Bronchial epithelial cell (primary cell): ENCODE measurements at places on chromosomes 7 and 10.
A peak's percentile ranks its signal among the peaks of the same experiment; 100 is the strongest.

- DNase-seq = no peak
Observed at GRCh38 chr7:7737674-7738073, 19.3 kb upstream of the RPA3 start.

DNA sequence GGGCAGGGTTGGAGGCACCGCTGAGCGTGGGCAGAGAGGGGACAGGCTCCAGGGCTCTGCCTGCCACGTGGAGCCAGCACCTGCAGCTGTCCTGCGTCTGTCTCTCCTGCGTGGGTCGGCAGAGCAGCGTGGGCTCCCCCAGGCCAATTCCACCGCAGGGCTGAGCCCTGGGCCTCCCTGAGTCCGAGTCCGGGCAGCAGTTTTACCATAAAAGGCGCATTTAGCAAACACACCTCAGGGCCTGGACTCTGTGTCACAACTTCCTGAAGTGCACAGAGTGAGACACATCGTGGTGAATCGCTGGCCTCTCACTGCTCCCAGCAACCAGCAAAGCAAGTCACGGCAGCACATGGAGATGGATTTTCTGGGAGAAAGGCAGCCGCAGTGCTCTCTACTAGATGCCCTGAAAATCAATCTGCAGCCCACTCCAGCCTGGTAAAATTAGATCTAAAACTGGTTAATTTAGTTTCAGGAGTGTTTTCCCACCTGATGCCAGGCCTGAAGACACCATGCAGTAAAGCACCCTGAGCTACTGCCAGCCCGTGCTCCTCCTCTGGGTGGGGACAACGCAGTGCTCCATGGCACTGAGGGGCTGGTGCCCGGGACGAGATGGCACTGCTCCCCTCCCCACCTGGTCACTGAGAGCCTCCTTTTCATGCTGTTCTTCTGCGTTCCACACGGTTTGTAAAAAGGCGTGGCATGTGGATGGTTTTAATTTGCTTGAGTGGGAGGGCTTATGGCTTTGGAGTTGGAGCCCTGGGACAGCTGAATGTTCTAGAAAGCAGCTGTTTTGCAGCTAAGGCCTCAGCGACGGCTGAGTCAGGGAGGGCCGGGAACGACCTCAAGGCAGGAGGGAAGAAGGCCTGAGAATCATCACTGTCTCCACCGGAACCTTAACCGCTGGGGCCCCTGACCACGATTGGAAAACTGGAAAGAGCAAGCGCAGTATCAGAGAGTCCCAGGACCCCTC, 336.9 kb downstream of the ADARB2 start:
- no peak for DNase-seq

GRCh38 chr7:36598054-36598674, 126.1 kb downstream of the AOAH start:
- DNase-seq = no peak

DNA sequence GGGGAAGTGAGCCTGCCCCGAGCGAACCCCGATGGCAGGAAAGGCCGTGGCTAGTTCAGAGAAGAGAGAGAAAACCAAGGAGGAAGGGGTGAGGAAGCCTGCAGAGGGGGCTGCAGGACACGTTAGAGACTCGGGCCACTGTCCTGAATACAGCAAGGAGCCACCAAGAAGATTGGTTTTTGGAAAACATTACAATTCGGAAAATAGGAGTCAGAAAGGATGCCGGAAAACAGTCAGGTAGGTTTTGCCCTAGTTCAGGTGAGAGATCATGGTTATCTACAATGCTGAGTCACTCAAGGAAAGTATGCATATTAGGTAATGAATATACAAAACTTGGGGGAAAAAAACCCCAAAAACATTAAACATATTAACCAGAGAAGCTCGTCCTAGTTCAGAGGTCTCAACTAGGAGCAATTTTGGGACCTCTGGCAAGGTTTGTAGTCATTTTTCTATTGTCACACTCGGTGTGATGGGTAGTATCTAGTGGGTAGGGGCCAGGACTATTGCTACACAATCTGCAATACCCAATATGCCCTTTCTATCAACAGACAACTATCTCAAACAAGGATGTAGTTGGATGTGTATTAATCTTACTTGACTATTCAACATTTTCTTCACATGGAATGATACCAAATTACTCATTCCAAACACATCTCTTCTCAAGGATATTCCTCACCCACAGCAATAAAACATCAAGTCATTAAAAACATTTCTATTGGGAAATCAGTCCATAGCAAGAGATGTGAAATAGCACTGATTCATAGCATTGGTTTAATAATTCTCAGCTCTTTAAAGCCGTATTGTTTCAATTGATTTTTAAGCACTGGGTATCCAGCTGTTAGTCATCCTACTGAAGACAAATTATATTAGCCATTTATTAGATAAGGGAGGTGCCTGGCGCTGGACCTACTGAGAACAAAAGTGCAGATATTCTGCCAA, 74.4 kb upstream of the RSU1 start:
- peak; percentile 94 for DNase-seq

GRCh38 chr7:6375348-6376101, 72.2 kb downstream of the DAGLB start:
- DNase-seq = no peak

GRCh38 chr10:98316661-98317060, 48.7 kb upstream of the LOXL4 start:
- peak; percentile 76 for DNase-seq

GRCh38 chr10:109875151-109875568, 48.2 kb downstream of the XPNPEP1 start:
- DNase-seq = no peak

- DNase-seq = peak; percentile 50
Observed at GRCh38 chr7:11341285-11341944, 367.7 kb downstream of the PHF14 start.

GRCh38 chr10:62136931-62137330, 131.7 kb downstream of the RTKN2 start:
- DNase-seq = no peak

GRCh38 chr7:68925241-68925640, 673.0 kb upstream of the AUTS2 start:
- DNase-seq = no peak

GRCh38 chr7:45146531-45147379, 10.8 kb upstream of the RAMP3 start:
- no peak for DNase-seq

DNA sequence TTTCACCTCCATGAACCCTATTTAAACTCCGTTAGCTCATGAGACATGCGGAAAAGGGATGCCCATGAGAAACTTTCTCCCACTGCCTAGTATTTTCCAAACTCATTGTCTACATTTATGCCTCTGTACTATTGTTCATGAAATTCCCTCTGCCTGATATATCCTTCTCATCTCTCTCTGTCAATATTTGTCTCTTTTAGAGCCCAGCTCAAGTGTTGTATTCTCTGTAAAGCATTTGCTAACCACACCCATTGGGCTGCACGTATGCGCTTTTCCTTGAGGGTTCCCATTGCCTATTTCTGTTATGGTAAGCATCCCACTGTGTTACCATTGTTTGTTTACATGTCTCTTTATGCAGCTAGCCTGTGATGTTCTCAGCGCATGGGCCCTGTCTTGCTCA, 211.4 kb downstream of the MDFIC start:
- no peak for DNase-seq

- no peak for DNase-seq
Observed at GRCh38 chr7:11203224-11203623, 229.6 kb downstream of the PHF14 start.

GRCh38 chr10:77550378-77550777, 87.2 kb downstream of the KCNMA1 start:
- DNase-seq = no peak

DNA sequence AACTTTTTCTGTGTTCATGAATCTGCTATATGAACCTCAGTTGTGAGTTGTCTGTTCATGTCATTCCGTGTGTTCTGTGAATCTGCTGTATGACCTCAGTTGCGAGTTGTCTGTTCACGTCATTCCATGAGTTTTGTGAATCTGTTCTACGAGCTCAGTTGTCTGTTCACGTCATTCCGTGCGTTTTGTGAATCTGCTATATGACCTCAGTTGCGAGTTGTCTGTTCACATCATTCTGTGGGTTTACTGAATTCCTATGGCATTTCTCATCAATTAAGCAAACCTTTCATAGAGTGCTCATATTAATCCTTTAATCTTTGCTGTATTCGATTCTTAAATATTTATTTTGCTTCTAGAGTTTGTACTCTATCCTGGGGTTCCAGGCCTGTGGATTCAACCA, 150.6 kb downstream of the DIP2C start:
- DNase-seq = peak; percentile 34

DNA sequence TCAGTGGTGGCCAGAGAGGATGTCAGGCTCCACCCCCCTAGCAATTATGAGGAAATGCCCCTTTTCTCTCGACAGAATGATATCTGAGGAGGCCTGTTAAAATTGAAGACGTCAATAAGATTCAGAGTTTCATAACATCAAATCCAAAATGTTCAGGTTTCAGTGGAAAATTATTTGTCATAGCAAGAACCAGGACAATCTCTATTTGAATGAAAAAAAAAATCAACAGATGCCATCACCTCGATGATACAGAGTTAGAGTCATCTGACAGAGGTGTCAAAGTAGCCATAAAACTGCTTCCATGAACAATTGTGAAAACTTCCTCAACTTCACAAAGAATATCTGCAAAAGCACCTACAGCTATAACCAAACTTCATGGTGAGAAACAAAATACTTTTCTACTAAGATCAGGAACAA, 7.7 kb downstream of the TMEM273 start:
- DNase-seq = no peak

GRCh38 chr7:16889305-16889704, 7.5 kb upstream of the AGR3 start:
- no peak for DNase-seq

GRCh38 chr10:54745436-54745835, 55.6 kb downstream of the PCDH15 start:
- no peak for DNase-seq

DNA sequence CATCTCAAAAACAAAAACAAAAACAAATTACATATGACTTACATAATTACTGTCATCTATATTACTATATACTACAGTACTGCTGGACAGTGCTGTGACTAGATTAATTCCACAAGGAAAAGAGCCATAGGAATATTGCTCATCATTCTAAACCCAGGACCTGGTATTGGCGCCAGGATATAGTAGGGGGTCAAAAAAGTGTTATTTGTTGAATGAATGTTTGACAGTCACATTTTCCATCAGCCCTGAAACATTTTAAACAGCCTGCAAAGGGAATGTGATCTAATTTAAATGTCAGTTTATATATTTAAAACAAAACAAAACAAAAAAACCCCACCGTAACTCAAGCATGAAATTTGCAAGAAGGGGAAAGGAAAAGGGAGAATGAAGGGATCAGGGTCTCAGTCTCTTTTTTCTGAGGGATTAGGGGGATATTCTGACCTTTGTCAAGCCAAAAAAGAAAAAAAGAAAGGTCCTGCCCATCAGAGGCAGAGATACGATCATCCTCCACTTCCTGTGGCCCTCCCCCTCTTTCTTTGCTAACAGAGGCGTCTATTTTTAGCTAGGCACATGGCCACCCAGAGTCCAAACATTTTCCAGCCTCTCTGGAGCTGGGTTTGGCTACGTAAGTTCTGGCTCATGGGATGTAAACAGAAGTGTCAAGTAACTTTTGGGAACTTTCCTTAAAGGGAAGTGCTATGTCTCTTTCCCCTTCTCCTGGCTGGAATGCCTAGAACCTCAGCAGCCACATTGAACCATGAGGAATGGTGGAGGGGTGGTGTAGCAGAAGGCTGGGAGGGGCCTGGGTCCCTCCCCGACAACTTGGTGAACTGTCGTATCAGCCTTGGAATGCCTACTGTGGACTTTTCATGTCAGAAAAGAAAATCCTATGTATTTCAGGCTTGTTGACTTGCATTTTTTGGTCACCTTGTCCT, 44.6 kb upstream of the DLG5 start:
- DNase-seq = peak; percentile 50

GRCh38 chr7:78662939-78663338, 790.5 kb downstream of the MAGI2 start:
- no peak for DNase-seq

GRCh38 chr7:44145479-44145968, 4.4 kb upstream of the MYL7 start:
- peak; percentile 8 for DNase-seq

DNA sequence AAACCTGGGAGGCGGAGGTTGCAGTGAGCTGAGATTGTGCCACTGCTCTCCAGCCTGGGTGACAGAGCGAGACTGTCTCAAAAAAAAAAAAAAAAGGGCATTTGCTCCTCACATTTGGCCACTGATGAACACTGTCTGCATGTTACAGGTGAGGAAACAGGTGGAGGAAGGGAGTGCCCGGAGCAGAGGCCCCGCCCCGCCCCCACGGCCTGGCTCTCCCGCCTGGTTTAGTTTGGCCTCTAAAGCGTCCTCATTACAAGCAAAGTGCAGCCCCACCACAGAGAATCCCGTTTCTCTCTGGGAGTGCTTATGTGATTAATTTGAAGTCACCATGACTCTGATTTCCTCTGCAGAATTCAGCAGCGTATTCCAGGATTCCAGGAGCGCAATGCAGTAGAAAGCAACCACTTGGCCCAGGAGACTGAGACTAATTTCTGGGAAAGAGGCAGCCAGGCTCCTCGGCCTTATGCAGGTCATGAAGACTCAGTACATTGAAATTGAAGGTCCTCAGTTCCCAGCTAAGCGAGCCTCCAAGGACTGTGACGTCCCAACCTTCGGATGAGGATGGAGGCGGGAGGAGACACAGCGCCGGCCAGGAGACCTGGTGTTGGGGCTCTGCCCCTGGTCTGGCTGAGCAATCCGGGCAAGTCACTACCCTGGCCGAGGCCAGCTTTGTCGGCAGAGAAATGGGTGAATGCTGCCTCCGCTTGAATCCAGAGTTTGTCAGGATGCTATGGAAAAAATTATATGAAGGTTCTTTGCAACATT, 44.7 kb downstream of the RBM17 start:
- no peak for DNase-seq

- no peak for DNase-seq
Observed at GRCh38 chr7:122689346-122690109, 9.4 kb downstream of the RNF133 start.

DNA sequence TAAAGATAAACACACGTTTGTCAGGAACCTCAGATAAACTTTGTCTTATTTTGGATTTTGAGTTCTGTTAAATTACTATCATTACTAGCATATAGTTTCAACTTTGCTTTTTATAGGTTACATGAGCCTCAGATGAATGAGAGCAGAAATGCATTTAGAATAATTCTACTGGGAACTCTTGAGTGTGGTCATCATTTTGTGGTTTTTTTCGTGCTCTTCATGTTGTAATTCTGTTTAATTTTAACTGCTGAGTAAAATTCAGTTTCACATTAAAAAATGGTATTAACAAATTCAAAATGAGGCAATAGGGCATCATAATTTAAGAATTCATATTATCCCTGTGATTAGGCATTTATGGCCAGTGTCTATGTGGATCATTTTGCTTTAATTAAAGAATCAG, 72.9 kb downstream of the GNAI1 start:
- DNase-seq = no peak
